ENCODE measurements at places on chromosomes 3 and 15.

- no peak for DNase-seq
Measured at GRCh38 chr3:143306407-143306806, 186.8 kb downstream of the CHST2 start.

GRCh38 chr3:98779541-98780335 is 16.6 kb downstream of the ST3GAL6 start:
- DNase-seq, result no peak

DNA sequence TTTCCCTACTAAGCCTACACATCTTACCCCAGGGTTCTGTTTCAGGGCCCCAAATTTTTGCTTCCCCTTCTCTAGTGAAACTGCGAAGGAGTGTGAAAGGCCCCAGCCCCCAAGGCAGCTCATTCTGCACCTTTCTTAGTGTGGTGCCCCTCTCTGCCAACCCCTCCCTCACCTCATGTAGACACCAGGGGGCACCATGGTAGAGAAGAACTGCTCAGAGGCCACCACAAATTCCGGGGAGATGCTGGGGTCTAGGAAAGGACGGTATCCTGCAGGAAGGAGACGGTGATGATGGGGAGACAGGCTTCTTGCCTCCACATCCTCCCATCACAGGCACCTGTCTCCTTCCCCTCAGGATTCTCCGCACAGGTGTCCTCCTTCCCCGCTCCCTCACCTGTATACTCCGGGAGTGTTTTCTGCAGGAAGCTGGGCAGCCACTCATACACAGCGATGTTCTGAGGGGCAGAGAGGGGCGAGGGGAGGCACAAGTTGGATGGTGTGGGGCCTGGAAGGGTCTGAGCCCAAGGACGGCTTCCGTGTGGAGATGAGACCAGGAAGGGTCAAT is 3.6 kb downstream of the DUOX2 start:
- no peak for DNase-seq

DNA sequence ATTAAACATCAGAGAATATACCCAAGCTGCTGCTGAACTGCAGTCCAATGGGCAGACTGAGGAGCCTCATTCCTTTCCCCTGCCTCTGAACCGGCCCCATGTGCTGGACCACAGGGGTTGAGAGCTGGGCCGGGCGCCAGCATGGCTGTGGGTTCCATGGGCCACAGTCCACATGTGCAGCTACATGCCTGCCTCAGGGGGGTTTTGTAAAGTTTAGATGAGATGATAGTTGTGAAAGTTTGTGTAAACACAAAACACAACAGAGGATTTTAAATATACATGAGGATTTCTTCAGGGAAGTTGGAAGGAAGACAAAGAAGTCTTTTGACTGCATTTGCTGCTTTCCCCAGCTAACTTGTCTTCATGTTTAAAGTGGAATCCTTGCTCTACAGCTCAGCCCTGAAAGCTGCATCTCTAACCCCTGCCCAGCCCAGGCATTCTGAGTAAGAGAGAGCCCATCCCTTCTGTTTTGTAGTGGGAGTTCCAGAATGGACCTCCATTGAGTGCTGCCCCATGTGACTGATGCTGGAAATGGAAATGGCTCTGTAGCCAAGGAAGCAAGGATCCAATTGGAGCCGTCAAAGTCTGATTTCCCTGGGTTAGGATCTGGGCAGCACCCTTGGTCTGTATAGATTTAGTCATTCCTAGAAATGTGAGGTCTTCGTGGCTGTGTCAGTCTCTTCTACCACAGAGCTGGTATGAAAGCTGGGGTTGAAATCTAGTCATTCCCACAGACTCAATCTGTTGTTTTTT is 17.5 kb downstream of the SLC12A8 start:
- no peak for DNase-seq

DNA sequence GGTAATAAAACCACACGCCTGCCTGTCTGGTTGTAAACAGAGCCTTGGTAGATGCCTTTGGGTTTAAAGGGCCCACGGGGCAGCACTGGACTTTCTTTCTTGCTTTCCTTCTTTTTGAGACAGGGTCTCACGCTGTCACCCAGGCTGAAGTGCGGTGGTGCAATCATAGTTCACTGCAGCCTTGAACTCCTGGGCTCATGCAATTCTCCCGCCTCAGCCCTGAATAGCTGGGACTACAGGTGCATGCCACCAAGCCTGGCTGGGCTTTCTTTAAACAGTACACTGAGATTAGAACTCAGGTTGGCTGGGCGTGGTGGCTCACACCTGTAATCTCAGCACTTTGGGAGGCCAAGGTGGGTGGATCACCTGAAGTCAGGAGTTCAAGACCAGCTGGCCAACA is 42.2 kb downstream of the POC1A start:
- no peak for DNase-seq

DNA sequence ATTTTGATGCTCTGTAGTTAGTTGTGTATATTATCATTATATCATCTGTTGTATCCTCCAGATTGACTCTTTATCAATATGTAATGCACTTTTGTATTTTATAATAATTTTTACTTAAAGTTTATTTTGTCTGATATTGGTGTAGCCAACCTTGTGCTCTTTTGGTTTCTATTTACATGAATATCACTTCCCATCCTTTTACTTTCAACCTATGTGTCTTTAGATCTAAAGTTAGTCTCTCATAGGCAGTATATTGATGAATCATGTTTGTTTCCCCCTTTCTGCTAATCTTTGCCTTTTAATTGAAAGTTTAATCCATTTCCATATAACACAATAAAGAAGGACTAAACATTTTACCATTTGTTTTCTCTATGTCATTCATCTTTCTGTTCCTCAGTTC is 28.1 kb upstream of the CD200R1L start:
- no peak for DNase-seq

- DNase-seq, result no peak
Measured at GRCh38 chr15:85149465-85150129, 167.9 kb downstream of the PDE8A start.

- DNase-seq, result no peak
Measured at GRCh38 chr15:63258658-63259057, 18.7 kb upstream of the APH1B start.

DNA sequence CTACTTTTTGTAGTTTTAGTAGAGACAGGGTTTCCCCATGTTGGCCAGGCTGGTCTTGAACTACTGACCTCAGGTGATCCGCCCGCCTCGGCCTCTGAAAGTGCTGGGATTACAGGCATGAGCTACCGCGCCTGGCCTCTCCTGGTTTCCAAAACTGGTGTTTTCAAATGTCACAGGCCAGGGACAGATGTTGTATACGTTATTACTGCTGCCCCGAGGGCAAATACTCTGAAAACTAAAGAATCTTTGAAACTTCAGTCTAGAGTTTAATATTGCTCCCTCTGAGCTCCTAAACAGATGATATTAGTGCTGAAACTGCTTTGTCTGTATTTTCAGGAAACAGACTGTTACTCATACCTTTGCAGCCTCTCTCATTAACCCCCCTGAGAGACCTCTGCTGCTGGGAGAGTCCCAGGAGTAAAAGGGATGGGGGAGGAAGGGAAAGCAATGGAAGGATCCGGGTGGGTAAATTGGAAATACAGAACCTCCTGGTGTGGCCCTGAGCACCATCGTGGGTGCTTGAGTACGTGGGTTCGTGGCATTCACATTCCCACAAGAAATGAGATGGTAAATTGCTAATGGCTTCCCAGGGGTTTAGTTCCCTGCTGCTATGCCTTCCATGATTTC is 96.3 kb upstream of the IGF1R start:
- no peak for DNase-seq

DNA sequence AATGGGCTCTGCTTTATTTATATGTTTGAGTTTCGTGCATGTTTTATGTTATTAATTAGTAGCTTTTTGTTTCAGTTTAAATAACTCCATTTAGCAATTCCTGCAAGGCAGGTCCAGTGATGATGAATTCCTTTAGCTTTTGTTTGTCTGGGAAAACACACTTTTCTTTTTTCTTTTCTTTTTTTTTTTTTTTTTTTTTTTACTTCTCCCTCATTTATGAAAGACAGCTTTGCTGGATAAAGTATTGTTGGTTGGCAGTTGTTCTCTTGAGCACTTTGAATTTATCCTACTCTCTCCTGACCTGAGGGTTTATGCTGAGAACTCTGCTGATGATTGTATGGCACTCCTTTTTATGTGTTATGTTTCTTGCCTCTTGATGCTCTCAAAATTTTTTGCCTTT is 35.7 kb downstream of the TMEM39A start:
- no peak for DNase-seq

DNA sequence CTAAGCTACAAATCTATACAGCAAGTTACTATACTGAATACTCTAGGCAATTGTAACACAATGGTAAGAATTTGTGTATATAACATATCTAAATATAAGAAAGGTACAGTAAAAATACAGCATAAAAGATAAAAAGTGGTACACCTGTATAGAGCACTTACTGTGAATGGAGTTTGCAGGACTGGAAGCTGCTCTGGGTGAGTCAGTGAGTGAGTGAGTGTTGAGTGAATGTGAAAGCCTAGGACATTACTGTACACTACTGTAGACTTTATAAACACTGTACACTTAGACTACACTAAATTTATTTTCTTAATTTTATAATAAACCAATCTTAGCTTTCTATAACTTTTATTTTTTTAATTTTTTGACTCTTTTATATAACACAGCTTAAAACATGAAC is 123.1 kb downstream of the ZMAT3 start:
- no peak for DNase-seq
